Fibroblast of the conjunctiva (primary cell): ENCODE measurements at places on chromosomes 12 and 14.

GRCh38 chr12:103832048-103832997 lies 8.7 kb downstream of the NT5DC3 start:
- no peak for DNase-seq

DNA sequence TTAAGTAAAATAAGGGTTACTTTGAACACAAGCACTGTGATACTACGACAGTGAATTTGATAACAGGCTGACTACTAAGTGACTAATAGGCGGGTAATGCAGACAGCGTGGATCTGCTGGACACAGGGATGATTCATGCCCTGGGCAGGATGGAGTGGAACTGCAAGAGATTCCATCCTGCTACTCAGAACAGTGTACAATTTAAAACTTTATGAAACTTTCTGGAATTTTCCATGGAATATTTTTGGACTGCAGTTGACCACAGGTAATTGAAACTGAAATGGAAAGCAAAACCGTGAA lies 46.0 kb downstream of the YEATS4 start:
- peak; percentile 69 for DNase-seq

GRCh38 chr12:22481547-22482104 lies 62.7 kb downstream of the C2CD5 start:
- DNase-seq = no peak

GRCh38 chr12:45268672-45269411 lies 52.9 kb downstream of the ANO6 start:
- peak; percentile 67 for DNase-seq

DNA sequence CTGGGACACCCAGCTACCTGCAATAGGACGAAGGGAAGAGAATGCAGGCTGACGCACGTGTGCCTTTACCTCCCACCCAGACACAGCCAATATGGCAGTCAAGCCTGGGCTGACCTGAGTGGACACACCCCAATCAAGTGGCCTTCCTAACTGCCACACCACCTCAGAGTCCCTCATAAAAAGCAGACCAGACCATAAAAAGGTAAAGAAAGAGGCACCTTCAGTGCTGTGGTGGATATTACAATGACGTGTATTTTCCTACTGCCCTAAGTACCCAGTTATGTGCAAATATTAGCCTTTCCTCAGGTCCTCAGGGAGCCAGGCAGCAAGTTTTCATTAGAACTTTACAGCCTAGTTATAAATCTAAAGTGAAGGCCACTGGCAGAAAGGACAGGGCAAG lies 75.8 kb downstream of the KCNK10 start:
- no peak for DNase-seq

- no peak for DNase-seq
These were observed at the start of gene NPC2 for GRCh38 chr14:74492776-74493342. NPC2 (minus strand) TSS chr14:74493305; CDS start chr14:74493274, 31 bp downstream.

DNA sequence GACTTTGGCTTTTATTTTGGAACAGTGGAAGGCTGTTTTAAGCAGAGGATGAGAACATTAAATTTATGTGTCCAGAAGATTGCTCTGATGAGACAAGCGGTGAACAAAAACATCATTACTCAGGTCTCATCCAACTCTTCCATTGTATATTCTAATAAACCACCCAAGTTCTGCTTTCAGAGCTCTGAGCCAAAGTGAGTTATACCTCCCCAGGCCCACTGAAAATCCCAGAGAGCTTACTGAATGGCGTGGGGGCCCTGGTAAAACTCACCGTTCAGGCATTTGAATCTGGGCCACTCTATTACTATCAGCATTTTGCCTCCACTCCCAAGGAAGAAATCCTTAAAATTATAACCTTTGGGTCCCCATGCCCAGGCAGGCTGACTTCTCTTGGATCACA lies 122.0 kb upstream of the HIF1A start:
- DNase-seq = no peak

DNA sequence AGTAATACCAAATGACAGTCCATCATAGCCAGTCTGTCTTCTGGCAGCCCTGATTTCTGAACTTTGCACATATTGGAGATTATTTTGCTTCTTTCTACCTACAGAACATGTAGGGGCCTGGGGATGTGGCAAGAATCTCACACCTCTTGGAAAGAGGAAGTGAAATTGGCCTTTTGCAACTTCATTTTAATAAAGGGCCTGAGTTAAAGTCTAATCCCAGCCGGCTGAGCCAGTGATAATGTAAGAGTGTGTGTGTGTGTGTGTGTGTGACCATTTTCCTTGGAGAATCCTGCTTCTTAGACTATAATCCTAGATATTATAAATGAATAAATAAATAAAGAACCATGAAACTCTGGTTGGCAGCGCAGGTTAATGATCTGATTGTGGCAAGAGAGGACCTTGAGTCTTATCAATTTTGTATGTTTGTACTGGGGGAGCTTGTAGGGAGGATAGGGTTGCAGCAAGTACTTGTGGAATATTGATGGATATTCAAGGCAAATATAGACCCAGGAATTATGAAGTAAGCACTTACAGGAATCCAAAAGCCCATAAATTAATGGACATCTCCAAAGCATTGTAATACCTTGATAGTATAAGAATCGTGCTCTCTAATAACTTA lies 233.2 kb upstream of the AMIGO2 start:
- DNase-seq = no peak

GRCh38 chr12:47274760-47275159 lies 195.0 kb upstream of the AMIGO2 start:
- DNase-seq = no peak
